ENCODE measurements at places on chromosomes 11 and 22.

- DNase-seq, result no peak
These were observed 989.1 kb downstream of the FAM181B start for GRCh38 chr11:81744336-81745116.

GRCh38 chr11:19947537-19948114, 212.6 kb downstream of the DBX1 start:
- DNase-seq, result no peak

GRCh38 chr11:130180491-130180890, 20.9 kb downstream of the ST14 start:
- no peak for DNase-seq

DNA sequence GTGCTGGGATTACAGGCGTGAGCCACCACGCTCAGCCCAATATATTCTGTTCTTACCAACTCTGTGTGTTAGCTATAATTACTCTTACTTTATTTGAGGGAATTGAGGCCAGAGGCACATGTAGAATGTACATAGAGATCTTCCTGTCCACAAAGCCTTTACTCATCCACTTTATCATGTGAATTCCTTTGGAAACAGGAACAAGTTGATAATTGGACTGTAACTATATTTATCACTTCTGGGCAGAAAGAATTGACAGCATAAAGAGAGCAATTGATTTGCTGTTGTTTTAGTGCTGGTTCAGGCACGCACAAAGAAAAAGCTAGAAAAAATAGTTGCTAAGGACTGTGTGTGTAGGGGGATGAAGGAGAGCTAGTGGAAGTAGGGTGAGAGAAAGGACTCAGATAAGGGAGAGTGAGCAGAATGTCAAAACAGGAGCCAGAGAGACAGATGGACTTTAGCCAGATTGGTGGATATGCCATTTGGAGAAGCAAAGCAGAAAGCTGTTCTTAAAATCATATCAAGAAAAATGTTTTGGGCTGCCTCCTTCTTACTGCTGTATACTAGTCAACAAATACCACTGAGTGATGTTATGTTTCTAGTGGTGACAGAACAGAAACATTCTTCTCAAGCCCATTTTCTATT, 929.8 kb upstream of the CNTN5 start:
- DNase-seq, result no peak

- no peak for DNase-seq
These were observed 36.3 kb downstream of the AP2A2 start for GRCh38 chr11:961921-962320.

GRCh38 chr22:47014636-47015345, 252.3 kb downstream of the TBC1D22A start:
- DNase-seq, result no peak

DNA sequence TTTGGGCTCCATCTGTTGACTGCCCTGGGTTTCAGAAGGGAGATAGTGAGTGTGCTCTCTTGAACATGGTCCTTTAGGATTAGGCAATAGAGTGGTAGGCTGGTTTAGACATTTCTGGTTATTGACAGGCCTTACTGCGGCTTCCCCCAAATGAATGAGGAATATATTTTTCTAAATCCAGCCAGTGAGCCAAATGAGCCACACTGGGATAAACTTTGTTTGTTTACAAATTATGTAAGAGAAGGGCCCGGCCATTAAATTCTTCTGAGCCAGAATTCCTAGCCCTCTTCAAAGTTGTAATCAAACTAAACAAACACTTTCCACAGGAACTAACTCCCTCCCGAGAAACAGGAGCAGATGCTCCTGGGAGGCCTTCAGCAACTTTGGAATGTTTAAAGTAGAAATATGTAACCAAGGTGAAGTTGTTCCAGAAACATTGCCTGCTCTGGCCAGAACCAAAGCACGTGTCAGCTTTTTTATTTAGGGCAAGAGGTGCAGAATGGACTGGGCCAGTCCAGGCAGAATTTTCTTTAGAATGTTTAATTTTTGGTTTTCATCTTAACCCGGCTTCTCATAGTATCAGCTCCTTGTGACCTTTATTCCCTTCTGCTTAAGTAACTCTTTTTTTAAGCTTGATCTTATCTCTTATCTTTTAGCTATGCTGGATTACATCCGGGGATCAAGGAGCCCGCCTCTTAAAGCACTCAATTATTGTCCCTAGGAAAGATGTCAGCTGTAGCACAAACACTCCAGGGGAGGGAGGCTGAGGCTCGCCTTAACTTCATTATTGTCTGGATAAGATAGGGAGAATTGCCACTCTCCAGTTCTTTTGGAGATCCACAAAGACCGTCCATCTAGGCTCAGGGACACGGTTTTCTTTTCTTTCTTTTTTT, 28.7 kb downstream of the ZNRF3 start:
- DNase-seq, result no peak

DNA sequence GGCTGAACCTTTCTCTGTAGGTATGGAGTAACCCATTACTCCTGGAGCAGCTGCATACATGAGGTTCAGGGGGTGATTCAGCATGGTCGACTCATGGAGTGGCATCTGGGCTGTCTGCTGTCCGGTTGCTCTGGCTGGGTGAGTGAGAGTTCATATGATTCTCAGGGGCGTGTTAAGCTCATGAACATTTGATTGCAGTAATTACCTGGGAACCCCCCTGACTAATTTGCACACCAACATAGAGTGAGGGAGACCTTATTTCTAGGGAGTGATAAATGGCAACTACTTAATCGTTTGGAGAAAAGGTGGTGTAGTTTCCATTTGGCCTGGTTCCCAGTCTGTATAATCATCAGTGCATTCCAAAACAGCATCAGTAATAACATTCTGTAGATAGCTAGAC, 661.9 kb downstream of the ETS1 start:
- no peak for DNase-seq

GRCh38 chr11:67253872-67254624, 12.2 kb upstream of the GRK2 start:
- no peak for DNase-seq

- DNase-seq, result no peak
These were observed 9.8 kb downstream of the MS4A18 start for GRCh38 chr11:60734279-60734678.

GRCh38 chr11:122741613-122742300, 86.2 kb downstream of the UBASH3B start:
- DNase-seq, result no peak

- no peak for DNase-seq
These were observed 5.4 kb downstream of the SHISA8 start for GRCh38 chr22:41909310-41910049.

- no peak for DNase-seq
These were observed at the start of gene CARNS1 for GRCh38 chr11:67415501-67416304. Gene CARNS1 (plus strand): TSS chr11:67415678. CDS start chr11:67416200, 522 bp downstream.

- DNase-seq, result no peak
These were observed 61.5 kb downstream of the SYN3 start for GRCh38 chr22:32996702-32997101.

DNA sequence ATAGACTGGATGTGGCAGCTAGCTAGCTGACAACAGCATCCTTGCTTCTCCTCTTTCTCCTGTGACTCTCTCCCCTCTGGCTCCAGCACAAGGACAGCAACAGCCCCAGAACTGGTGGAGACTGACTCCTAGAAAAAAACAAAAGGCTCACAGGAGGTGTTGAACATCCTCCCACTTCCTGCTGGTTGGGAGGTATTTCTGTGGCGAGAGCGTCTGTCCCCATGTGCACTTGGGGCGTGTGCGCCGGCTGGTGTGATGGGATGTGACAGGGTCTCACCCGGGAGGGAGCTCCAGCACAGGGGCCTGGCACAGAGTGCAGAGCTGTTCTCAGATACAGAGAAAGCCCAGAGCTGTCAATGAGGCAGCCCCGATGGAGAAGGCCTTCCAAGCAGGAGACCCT, 107.2 kb upstream of the E2F8 start:
- DNase-seq, result no peak

GRCh38 chr11:119712459-119713358, 16.3 kb downstream of the NECTIN1 start:
- DNase-seq, result no peak

- no peak for DNase-seq
These were observed 1.2 kb downstream of the DRD2 start for GRCh38 chr11:113473983-113474361.
